ENCODE measurements at places on chromosomes 7 and 10.
A peak's percentile ranks its signal among the peaks of the same experiment; 100 is the strongest.

DNA sequence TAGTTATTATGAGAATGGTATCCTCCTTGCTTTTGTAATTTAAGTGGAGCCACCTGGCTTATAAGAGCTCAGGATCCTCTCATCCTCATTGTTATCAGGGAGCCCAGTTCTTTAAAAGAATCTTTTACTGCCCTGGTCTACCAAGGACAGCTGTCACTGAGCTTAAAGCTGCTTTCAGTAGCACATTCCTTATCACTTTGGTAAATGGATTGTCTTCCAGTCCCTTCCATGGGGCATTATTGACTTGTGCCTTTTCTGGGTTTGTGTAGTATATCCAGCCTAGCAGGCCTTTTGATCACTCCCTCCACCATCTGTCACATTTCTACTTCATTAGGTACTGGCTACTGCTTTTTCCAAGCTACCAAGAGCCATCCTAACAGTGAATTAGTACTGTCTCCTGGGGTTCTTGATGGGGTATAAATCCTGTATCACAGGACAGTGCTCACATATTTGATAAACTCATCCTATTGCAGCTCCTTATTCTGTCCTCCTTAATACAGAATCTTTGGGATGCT is 208.9 kb downstream of the TMEM26 start:
- no peak for DNase-seq

DNA sequence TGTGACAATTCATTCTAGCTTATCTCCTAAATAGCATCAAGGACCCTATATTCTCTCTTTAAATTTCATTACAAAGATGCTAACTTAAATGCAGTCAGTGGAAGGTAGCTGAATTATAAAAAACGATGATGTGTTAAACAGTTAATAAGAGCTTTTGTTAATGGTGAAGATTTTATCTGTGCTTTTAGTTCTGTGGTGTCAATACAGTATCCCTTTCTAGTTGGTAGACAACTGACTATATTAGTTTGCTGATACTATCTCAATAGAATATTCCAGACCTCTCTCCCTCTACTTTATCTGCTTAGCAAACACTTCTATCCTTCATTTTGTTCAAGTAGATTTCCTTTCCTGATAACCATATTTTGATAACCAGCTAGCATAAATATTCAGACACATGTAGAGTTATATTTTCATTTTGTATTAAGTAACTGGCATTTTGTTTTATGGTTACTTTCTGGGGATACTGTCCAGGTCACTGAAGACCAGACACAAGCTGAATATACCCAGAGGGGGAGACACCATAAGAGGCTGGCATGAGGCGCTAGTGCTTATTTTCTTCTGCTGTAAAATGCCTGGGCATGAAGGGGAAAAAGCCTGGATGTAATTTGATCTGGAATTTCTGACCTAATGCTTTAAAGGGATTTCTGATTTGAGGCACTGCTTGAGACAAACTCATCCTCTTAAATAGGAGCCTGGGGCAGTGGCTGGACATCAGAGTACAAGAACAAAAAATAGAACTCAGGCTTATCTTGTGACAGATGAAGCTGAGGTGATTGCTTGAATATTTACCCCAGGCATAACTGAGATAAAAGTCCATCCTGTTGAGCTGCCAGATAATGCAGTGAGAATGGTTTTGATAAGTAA is 197.5 kb downstream of the MALRD1 start:
- no peak for DNase-seq

- DNase-seq: no peak
These were observed 507 bp downstream of the STN1 start for GRCh38 chr10:103917302-103918052.

- DNase-seq: no peak
These were observed 83.7 kb upstream of the PPP2R2D start for GRCh38 chr10:131816941-131817700.

- no peak for DNase-seq
These were observed 11.8 kb downstream of the INPP5A start for GRCh38 chr10:132549371-132549770.

- no peak for DNase-seq
These were observed 82.8 kb upstream of the VIPR2 start for GRCh38 chr7:159227433-159227832.

DNA sequence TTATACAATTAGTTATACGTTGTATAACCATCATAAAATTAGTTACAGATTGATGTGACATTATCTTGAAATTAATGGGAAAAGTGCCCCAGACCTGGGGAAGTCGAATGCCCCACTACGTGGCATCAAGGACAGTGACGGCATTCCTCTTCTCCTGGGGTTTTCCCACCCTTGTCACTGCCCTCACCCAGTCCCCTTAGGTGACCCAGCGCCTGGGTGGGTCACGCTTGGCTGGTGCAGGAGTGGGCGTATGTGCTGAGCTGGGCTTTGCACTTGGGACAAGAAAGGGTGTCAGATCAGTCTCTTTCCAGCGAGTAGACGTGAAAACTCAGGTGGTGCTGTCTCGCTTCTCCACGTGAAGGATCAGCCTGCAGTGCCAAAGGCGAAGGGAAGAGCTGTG is 7.6 kb downstream of the FOXK1 start:
- no peak for DNase-seq

GRCh38 chr10:112507046-112507445 is 60.0 kb downstream of the VTI1A start:
- no peak for DNase-seq

DNA sequence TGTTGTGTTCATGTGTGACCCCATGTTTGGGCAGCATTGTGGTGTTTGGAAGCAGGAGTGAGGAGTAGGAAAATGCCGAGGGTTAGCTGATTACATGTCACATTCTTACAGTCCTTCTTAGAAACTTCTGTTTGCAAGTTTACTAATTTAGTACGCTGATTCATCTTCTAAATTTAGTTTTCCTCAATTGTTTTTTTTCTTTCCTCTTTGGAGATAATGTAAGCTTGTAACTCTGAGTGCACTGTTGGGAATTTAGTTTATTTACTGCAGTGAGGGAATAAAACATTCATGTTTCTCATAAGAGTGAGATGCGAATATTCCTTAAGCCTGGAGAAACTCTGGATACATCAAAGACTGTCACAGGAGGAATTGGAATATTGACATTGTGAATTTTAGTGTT is 135.0 kb downstream of the NT5C2 start:
- DNase-seq: no peak

GRCh38 chr7:36604806-36605205 is 119.5 kb downstream of the AOAH start:
- DNase-seq: no peak

DNA sequence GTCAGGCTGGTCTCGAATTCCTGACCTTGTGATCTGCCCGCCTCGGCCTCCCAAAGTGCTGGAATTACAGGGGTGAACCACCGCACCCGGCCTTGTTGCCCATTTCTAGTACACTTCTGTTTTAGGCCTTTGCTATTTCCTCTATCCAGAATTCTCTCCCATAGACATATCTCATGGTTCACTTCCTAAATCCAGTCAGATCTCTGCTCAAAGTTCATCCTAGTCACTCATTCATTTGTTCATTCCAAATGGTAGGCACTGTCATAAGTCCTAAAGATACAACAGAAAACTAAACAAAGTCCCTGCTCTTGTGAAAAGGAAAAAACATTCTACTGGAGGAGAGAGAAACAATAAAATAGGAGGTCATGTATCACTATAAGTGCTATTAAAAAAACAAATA is 2.4 kb upstream of the MOSPD3 start:
- DNase-seq: no peak

GRCh38 chr10:66180581-66181318 is 745.1 kb upstream of the LRRTM3 start:
- peak; percentile 24 for DNase-seq

GRCh38 chr10:116781370-116781884 is 39.1 kb upstream of the HSPA12A start:
- DNase-seq: no peak

GRCh38 chr10:129495698-129496097 is 28.7 kb downstream of the MGMT start:
- DNase-seq: no peak

DNA sequence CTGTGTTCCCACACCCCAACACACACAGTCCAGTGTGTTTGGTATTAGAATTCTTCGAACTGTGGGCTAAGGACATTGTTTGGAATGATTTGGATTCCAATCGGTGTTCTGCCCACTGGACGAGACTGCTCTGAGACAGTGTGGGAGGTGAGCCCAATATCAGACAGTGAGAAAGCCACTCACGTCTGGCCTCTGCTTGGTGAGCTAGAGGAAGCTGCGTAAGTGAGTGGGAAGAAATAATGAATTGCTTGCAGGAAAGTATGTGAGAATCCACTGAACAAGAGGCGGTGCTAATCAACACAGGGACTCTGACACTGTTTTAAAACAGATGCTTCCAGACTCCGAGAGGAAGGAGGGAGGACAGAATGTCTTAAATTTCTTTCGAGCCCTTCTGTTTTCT is 675.0 kb upstream of the ANKRD30A start:
- no peak for DNase-seq

GRCh38 chr7:48617993-48618392 is 306.4 kb upstream of the CDC14C start:
- no peak for DNase-seq

GRCh38 chr10:45580371-45581215 is 92.0 kb downstream of the ZFAND4 start:
- DNase-seq: no peak

DNA sequence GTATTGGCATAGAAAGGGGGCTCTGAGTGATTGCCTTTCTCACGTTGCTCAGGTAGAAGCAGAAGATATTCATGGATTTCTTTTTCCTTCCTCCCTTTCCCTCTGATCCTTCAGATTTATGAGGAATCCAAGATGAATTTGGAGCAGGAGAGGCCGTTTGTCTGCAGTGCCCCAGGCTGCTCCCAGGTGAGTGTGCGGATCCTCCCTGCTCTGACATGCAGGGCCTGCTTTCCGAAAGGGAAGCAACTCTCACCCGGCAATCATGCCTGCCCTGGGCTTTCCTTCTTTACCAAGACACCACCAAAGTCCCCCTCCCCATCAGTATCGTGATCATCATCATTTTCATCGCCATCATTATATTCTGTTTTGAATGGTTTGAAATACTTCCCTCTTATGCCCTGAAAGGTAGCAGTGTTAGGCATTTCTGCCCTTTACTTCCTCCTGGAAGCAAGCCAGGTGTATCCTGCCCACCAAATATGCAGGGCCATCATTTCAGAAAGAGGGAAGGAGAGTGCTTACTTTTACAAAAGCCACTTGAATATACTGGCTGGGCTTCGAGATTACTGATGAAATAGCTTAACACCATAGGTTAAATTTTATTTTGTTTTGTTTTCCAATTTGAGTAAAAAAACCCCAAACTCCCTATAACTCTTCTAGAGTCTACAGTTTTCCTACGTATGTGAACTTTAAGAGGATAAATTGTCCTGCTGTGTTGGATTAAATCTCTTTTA is 75.9 kb downstream of the CREB5 start:
- no peak for DNase-seq

GRCh38 chr10:78555128-78555527 is 513.6 kb upstream of the ZMIZ1 start:
- DNase-seq: no peak

GRCh38 chr7:69833964-69834363 is 235.7 kb downstream of the AUTS2 start:
- no peak for DNase-seq

DNA sequence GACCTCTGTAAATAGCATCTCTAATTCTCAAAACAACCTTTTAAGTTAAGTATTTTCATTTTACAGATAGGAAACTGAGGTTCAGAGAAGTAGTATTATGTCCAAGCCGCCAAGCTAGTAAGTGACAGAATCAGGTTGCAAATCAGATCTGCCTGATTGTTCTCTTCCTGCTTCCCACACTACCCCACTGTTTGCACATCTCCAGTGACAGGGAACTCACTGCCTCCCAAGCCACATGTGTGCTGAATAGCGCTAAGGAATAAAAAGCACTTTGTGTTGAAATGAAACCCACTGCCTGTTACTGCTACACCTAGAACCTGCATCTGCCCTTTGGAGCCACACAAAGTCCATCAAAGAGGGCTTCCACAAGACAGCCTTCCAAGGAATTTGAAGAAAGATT is 45.1 kb upstream of the WDR11 start:
- no peak for DNase-seq

GRCh38 chr7:38425509-38425908 is 152.1 kb upstream of the TARP start:
- DNase-seq: no peak

DNA sequence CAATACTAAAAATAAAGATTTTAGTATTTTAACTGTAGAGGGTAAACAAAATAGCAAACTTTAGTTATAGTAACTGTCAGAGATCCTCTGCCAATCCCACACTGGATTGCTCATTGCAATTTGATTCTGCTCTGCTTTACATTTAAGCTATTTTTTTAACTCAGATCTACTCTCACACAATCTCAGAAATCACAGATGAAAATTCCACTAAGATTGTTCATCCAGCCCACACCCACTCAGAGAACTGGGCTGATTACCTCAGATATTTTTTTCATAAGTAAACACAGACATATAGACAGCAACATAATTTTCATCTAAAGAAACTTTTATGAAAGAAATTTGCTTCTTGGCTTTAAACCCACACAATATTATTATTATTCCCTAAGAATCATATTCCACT is 7.0 kb downstream of the OSBPL3 start:
- DNase-seq: no peak

- DNase-seq: peak; percentile 20
These were observed 35.6 kb downstream of the C10orf90 start for GRCh38 chr10:126634911-126635310.

GRCh38 chr7:156818133-156818532 is 74.8 kb downstream of the LMBR1 start:
- no peak for DNase-seq

DNA sequence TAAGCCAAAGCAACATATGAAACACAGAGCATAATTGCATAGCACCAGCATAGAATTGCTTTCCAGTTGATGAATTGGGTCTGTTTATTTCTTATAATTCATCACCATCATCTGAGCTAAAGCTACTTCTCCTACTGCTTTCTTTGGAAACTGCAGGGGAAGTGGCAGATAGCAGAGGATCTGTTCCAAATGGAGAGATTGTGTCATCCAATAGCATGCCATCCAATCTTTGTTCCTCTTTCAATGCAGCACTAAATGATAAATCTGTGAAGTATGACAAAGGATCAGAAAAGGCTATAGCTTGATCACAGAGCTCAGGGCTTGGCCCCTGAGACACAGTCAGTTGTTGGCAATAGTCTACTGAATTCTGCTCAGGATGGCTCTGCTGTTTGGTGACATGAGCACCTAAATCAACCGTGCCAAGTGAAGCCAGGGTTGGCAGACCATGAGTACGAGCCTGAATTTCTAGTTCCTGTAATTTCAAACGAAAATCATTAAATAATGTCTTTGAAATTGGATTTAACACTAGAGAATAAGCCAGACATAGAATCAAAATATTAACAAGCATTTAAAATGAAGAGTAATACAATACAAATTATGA is 90.0 kb downstream of the TFEC start:
- DNase-seq: no peak

DNA sequence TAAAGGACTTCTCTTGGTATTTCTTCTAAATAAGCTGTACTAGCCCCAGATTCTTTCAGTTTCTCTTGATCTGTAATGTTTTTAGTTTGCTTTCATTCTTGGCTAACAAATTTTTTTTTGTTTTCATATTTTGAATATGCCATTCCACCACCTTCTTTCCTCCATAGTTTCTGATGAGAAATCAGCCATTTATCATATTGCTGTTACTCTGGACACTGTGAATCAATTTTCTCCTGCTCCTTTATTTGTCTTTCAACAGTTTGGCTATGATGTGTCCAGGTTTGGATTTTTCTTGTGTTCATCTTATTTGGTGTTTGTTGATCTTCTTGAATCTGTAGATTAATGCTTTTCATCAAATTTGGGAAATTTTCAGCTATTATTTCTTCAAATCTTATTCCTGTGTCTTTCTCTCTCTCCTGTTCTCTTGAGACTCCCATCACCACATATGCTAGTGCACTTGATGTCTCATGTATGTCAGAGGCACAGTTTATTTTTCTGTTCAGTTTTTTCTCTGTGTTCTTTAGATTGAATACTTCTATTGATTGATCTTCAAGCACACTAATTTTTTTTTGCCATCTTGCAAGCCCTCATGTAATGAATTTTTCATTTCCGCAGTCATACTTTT is 15.0 kb downstream of the ELFN1 start:
- DNase-seq: no peak

Measured in HFF-Myc (cell line).